ENCODE measurements at places on chromosomes 1 and 21.

- no peak for DNase-seq
These were observed 394.9 kb upstream of the B3GALT2 start for GRCh38 chr1:193581341-193581740.

DNA sequence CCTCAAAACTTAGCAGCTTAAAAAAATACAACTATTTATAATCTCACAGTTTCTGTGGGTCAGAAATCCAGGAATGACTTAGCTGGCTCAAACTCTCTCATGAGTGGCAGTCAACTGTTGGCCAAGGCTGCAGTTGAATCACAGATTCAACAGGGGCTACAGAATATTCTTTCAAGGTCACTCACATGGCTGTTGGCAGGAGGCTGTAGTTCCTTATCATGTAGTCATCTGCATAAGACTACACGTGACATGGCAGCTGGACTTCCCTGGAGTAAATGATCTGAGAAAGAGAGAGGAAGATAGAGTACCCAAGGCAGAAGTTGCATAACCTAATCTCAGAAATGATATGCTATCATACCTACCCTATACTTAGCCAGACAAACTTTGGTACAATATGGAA is 75.2 kb upstream of the TSPAN2 start:
- no peak for DNase-seq

DNA sequence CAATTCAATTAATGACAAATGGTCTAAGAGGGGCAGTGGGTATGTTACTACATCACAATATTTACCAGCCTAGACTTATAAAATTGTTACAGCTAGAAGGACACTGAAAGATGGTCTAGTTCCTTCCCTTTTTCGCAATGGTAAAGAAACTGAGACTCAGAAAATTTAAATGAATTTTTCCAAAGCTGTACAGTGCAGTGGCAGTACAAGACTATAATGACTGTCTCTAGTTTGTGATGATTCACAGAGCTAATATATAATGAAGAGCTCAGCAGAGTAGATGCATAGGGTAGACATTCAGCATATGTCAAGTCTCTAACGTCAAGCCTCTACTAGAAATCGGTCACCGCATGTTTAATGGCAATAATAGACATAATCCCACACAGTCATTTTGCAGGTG is 4.6 kb downstream of the PLPP3 start:
- no peak for DNase-seq

DNA sequence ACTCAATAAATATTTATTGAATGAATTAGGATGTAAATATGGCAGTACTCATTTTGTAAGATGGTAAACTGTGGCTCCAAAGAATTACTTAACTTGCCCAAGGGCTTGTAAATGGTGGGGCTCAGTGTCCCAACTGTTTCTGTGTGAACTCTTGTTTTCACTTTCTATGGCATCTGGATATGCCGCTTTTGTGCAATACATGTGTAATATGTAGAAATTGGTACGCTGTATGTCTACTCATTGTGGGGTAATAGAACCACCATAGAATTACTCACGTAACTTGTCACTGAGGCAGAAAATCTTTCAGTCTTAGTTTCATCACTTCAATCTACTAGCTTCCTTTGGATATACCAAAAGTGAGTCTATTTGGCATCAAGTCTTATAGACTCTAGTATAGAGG is 977 bp downstream of the PRPF3 start:
- peak; percentile 7 for DNase-seq

- no peak for DNase-seq
These were observed 31.2 kb downstream of the PIK3C2B start for GRCh38 chr1:204463125-204464060.

GRCh38 chr1:40014253-40014706 is 26.2 kb upstream of the CAP1 start:
- peak; percentile 55 for DNase-seq
